ENCODE measurements at places on chromosomes 1 and 21.

GRCh38 chr1:84374991-84375696 is 23.1 kb upstream of the DNASE2B start:
- DNase-seq = no peak

DNA sequence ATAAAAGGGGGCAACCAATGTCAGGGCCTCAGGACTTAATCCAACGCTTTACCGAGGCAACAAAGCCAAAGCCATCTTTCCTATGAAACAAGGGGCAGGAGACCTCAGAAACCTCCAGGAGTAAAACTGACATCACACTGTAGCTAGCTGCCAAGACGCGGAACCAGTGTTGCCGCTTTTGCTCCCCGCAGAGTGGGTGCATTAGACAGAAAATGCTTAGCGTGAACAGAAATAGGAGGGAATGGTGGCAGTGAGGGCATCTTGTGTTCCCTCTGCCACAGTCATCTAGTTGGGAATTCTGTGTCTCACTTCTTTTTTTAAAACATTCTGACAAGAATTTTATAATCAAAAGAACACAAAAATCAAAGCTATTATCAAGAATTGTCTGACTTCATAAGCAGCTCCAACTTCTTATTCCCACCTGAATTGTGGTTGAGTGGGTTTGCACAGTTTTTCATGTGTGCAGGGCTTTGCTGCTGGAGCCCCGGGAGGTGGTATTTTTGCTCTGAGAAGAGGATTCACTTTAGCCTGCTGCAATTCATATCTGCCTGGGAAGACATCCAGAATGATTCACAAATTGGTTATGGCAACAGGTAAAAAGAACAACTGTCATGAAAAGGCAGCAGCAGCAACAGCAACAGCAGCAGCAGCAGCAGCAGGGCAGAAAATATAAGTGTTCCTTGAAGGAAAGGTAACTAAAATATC is 82.2 kb upstream of the DIRAS3 start:
- no peak for DNase-seq

GRCh38 chr1:211653293-211653692 is 22.1 kb downstream of the NEK2 start:
- no peak for DNase-seq

- no peak for DNase-seq
These were observed 150.7 kb upstream of the CD34 start for GRCh38 chr1:208061632-208062031.

DNA sequence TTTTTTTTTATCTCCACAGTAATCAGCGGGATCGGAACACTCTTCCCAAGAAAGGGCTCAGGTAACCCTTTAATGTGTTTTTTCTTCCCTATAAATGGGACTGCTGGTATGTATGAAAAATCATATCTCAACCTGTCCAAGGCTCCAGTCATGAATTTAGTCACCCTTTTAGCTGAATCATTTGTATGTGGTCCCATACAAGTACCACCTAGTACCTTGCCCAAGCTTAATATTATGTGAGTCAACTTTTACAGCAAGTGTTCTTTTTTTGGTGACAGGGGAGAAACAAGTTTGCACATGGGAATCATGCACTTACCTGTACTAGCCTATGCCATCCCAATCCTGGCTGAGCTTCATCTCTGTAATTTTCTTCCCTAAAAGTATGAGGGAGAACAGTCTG is 43.7 kb upstream of the IPO9 start:
- DNase-seq = no peak

- peak; percentile 16 for DNase-seq
These were observed 56.7 kb upstream of the RAP1GAP start for GRCh38 chr1:21725748-21726392.

GRCh38 chr21:18705971-18706370 is 302.4 kb upstream of the TMPRSS15 start:
- no peak for DNase-seq
